ENCODE measurements at places on chromosomes 3 and 15.

DNA sequence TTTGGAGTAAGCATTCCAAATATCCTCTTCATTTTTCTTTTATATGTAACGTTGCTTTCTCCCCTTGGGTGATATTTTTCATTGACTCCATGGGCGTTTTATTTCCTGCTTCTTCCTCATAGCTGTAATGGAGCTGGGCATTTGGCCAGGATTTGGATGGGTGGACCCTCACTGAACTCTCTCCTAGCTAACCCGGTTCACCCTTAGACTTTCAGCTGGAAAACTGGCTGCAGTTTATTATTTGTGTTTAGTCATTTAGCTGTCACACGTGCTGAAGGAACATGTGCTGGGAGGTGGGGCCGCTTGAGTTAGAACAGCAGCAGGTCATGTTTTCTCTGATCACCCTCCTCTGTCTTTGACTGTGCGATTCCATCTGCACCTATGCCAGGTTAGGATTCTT is 407.6 kb downstream of the ZIC1 start:
- DNase-seq = no peak

DNA sequence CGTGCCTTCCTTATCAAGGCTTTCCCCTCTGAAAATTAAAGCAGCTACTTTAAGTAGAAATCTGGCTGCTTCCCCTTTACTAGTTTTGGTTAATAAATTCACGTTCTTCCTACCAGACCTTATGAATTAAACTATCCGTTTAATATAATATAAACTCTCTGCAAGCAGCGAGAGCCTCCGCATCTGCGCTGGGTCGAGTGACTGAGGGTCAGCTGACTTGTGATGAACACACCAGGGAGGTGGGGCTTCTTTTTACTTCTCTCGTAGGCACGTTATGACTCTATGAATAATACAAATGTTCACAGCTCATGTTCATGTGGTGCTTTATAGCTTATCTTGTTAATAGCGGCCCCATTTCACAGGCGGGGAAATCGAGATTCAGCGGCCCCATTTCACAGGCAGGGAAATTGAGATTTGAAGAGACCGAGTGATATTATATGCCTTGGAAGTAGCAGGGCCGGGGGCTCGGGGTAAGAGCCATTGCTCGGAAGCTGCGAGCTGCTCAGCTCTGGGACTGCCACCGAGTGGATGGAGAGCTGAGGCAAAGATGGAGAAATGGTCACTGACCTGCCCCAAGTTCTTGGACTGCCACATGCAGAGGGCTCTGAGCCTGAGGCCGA is 8.3 kb downstream of the MUC4 start:
- no peak for DNase-seq

DNA sequence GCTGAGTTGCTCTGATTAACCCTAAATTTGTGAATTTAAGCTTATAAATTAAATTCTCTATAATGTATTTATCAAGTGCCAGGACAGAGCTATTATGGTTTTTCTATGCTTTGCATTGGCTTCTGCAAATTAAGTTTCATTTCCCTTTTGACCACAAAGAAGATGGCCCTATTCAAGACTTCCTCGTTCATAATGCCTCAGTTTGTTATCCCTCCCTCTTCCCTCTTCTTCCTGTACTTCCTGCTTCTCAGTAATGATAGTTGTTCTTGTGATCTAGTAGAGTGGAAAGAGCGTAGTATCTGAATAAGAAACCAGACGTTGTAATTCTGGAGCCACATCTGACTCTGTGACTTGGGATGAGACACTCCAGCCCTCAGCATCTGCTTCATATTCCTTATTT is 118.7 kb downstream of the CACNA1D start:
- DNase-seq = peak; percentile 30

DNA sequence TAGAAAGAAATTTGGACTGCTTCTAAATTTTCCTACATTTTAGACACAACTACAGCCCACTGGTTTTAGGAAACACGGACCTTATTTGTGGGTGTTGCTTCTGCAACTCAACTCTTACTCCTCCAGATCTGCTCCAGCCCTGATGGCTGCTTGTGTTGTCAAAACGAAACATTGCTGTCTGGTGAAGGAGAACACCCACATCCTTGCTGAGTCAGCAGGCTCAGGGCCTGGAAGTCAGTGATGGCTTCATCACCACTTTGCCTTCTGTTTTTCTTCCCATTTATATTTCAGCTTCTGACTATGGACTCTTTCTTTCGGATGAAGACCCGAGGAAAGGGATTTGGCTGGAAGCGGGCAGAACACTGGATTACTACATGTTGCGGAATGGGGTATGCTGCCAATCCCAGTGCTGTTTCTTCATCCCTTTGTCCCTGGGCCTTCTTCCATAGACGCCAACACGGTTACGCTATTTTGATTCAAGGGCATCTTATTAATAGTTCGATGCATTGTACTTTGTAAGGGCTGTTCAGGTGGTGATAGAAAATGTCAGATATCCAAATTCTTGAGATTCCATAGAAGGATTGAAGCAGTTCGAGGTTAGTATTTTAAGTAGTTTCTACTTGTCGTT is 392.6 kb upstream of the TPM1 start:
- no peak for DNase-seq

DNA sequence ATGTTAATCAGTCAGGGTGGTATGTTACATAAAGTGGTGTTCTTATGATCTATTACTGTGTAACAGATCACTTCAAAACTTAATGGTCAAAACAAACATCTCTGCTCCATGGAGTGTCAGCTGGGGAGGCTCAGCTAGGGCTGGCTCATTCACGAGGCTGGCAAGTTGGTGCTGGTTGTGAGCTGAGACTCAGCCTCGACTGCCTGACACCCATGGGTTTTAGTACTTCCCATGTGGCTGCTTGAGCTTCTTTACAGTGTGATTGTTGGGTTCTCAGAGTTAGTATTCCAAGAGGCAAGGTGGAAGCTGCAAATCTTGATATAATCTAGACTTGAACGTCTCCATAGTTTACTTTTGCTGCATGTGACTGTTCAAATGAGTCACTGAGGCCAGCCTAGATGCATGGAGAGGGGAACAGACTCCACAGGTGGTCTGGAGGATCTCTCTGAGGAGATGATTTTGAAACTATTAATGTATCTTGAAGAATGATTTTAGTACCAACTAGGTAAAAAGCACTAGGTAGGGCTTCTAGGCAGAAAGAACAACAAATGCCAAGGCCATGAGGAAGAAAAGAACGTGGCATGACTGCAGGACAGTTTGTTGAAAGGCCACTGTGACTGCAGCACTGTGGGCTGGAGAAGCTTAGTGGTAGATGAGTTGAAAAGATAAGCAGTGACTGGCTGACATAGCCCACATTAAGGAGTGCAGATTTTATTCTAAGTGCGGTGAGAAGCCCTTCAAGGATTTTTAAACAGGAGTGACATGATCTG is 281.1 kb upstream of the PROK2 start:
- DNase-seq = no peak

- DNase-seq = no peak
These were observed 82.1 kb downstream of the PCSK6 start for GRCh38 chr15:101407439-101407838.

DNA sequence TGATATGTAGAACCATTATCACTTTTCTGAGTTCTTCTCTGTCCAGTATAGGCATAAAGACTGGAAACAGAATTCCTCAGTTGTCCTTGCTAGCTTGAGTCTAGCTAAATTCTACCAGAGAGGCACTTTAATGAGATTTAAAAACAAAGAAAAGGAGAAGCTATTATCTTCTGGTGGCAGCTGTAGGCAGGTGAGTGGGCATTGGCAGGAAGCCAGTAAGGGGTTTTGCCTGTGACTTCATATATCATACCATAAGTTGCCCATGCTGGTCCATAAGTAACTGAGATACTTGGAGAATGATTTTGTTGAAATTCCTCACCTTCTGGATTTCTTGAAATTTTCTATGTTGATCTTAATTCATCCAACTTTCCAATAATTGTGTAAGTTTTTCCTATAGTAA is 402.3 kb upstream of the TGFBR2 start:
- DNase-seq = no peak

- no peak for DNase-seq
These were observed 59.5 kb upstream of the CTSH start for GRCh38 chr15:79004336-79004735.

DNA sequence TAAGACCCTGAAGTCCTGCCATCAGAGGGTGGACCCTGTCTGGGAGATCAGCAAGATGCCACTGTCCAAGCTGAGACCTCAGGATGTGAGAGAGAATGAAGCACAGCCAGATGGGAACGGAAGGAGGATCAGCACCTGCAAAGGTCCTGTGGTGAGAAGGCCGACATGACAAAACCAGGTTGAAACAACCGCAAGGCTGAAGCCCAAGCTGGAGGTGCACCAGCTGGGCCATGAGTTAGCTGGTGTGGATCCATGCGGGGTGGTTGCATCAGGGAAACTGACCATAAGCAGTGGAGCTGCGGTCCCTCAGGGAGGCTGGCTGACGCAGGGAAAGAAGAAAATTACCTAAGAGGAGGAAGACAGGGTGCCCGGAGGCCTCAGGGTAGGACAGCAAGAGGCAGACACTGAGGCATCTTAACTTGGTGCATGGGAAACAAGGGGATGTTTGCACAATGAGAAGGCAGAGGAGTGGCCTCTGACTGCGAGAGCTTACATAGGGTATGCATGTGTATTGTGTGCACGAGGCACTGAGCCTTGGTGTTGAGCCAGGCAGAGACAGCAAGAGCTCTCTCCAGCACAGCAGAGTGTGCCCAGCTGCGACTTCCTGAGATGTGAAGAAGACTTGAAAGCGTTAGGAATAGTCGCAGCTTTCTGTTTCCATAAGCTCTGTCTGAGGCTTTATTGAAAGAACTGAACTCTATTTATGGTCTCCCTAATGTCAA is 497.7 kb downstream of the OCA2 start:
- DNase-seq = peak; percentile 3

Measured in midbrain (tissue), 1 donor.